ENCODE measurements at places on chromosomes 3 and 15.
A peak's percentile ranks its signal among the peaks of the same experiment; 100 is the strongest.

DNA sequence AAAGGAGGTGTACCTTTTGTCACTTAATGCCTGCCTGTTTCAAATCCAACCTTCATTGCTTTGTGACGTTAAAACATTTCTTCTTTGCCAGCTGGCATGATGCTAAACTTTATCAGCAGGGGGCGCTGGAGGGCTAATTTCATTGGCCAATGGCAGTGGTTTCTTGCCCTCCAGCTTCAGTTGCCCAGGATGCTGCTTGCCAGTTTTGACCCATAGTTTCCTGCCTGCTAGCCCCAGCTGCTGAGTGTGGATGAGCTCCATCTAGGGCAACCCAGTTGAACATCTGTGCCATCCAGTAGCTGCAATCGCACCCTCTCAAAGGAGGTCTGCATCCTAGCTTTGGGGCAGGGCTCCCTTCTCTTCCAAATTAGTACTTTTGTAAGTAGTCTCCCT, 22.1 kb downstream of the ACKR2 start:
- peak; percentile 79 for DNase-seq

- DNase-seq = no peak
These were observed 21.9 kb upstream of the POLR2M start for GRCh38 chr15:57684491-57685151.

DNA sequence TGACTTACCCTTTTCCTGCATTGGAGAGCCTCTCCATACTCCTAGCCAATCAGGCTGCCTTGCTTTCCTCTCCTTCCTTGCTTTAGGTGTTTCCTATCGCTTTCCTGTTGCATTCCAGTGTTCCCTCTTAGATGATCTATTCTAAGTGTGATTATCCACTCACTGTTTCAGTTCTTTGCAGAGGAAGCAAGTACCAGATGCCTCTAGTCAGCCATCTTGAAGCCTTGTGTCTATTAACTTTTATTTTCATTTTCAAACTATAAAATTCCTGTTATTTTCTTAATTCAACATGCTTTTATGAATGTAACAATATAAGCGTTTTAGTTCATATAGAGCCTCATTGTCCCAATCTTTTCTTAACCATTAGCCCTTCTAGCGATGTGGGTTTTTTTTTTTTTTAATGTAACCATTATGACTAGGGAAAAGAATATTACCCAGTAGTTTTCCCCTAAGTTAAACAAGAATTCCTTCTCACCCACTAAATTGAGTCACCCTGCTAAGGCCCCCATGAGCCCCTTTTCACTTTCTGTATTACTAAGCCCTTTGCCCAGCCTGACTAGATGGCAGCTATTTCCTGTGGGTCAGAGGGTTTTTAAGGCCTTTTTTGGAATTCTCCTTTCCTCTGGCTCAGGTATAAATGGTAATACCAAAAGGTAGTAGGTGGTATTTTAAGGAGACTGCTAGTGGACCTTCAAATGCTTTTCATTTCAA, 229.4 kb upstream of the CTNNB1 start:
- DNase-seq = no peak

DNA sequence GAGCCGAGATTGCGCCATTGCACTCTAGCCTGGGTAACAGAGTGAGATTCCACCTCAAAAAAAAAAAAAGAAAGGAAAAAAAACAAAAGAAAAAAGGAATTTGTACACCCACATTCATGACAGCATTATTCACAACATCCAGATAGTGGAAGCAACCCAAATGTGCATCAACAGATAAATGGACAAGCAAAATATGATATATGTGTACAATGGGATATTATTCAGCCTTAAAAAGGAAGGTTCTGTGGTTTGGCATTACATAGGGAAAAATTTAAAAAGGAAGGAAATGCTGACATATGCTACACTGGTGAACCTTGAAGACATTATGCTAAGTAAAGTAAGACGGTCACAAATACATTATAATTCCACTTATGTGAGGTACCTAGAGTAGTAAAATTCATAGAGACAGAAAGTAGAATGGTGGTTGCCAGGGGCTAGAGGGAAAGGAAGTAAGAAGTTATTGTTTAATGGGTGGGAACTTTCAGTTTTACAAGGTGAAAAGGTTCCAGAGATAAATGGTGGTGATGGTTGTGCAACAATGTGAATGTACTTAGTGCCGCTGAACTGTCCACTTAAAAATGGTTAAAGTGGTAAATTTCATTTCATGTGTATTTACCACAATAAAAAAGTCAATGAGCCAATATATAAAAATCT, 118.5 kb downstream of the MYLK start:
- no peak for DNase-seq
